T-cell (primary cell): ENCODE measurements at places on chromosomes 13 and 19.

GRCh38 chr13:50726164-50726563, 117.3 kb downstream of the DLEU7 start:
- H3K4me3 ChIP-seq = no peak overlapping the region
- no peak overlapping the region for H3K27ac ChIP-seq
- no peaks in the 10 kb centered on the region for H3K36me3 ChIP-seq
- DNase-seq = no peak
- no peaks in the 10 kb centered on the region for H3K27me3 ChIP-seq

DNA sequence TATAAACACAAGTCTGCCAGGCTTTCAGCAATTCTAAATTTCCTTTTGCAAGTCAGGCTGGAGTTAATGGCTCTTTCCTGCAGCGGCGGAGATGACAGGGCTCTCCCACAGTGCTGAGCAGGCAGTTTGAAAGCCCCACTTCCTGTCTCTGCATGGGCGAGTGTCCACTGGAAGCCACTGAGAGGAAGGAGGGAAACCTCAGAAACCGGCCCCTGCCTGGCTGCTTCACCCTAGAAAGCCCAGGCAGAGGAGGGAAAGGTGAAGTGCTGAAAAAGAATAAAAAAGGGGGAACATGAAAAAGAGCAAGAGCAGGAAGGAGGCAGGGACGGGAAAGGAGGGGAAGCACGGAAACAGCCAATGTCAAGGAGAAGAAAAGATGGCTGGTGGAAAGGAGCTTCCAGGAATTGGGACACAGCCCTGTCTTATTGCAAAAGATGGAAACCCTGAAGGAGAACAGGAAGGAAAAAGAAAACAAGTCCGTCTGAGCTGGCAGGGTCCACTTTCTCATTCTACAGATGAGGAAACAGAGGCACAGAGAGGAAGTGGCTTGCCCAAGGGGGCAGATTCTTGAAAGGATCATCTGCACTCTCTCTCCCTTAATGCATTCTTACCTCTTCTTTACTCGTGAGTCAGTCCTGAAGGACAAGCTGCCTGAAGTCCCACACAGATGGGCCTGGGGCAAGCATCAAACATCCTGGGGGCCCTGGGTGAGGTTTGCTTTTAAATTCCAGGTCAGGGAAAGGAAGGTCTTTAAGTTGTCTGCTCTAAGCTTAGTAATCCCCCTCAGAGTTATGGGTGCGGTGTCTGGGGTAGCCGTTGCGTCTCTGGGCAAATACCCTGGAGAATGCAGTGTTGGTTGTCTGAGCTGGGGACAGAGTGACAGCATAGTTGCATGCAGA, 38.8 kb upstream of the ALOX5AP start:
- no peak overlapping the region for H3K27ac ChIP-seq
- H3K36me3 ChIP-seq = no peaks in the 10 kb centered on the region
- no peak overlapping the region for H3K4me3 ChIP-seq
- no peaks in the 10 kb centered on the region for H3K27me3 ChIP-seq
- H3K4me1 ChIP-seq = peaks cover 10% of the 10 kb centered on the region

GRCh38 chr19:4094291-4094690, 27.6 kb upstream of the ZBTB7A start:
- no peaks in the 10 kb centered on the region for H3K27me3 ChIP-seq
- H3K27ac ChIP-seq = no peak overlapping the region
- H3K36me3 ChIP-seq = peaks cover 24% of the 10 kb centered on the region
- H3K4me3 ChIP-seq = no peak overlapping the region
- peaks cover 4% of the 10 kb centered on the region for H3K4me1 ChIP-seq

GRCh38 chr13:71877256-71877653, 10.3 kb upstream of the DACH1 start:
- H3K4me3 ChIP-seq = no peak overlapping the region
- no peaks in the 10 kb centered on the region for H3K36me3 ChIP-seq
- no peak overlapping the region for H3K27ac ChIP-seq
- H3K4me1 ChIP-seq = no peaks in the 10 kb centered on the region
- no peak for DNase-seq
- H3K27me3 ChIP-seq = no peaks in the 10 kb centered on the region

DNA sequence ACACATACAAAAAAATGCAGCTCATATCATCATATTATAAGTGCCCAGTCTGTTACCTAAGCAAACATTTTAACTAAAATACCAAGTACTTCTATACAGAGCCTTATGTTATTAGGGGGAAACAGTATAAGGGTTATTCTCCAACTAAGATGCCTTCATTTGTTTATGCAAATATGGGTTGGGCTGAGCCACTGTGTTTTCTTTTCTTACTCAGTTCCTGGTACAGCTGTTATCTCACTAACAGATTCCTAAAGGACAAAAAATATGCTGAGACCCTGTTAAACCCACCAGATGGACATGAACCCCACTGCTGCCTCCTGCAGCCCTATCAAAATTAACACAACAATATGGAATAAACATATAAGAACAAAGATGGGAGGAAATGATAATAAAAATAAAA, 34.5 kb upstream of the SMAD9 start:
- DNase-seq = no peak
- no peaks in the 10 kb centered on the region for H3K4me1 ChIP-seq
- H3K36me3 ChIP-seq = no peaks in the 10 kb centered on the region
- H3K27me3 ChIP-seq = no peaks in the 10 kb centered on the region

DNA sequence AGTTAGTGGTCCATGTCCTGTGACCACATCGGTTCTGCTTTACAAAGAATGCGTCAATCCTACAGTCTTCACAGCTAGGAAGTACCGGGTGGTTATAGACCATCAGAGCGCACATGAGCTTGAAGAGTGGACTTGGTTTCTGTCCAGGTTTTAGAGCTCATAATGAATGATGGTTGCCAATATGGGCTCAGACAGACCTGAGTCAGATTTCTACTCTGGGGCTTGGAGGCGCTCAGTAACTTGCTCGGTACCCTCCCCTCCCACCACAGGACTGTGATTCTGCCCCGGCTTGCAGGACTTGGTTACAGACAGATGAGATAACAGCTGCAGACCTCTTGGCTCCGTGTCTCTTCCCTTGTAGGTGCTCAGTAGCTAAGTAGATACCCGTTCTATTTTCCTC, 284.7 kb downstream of the TSHZ3 start:
- no peaks in the 10 kb centered on the region for H3K36me3 ChIP-seq
- H3K27ac ChIP-seq = no peak overlapping the region
- H3K4me3 ChIP-seq = no peak overlapping the region
- no peaks in the 10 kb centered on the region for H3K27me3 ChIP-seq
- H3K4me1 ChIP-seq = no peaks in the 10 kb centered on the region
- DNase-seq = no peak

- H3K27ac ChIP-seq = no peak overlapping the region
- no peak for DNase-seq
- H3K27me3 ChIP-seq = no peaks in the 10 kb centered on the region
- H3K4me3 ChIP-seq = no peak overlapping the region
- peaks cover 12% of the 10 kb centered on the region for H3K36me3 ChIP-seq
Measured at GRCh38 chr19:36150586-36150985, 1.7 kb downstream of the COX7A1 start.

GRCh38 chr13:61170856-61171255, 244.8 kb downstream of the PCDH20 start:
- H3K4me3 ChIP-seq = no peak overlapping the region
- H3K27ac ChIP-seq = no peak overlapping the region
- H3K36me3 ChIP-seq = no peaks in the 10 kb centered on the region
- H3K27me3 ChIP-seq = no peaks in the 10 kb centered on the region

DNA sequence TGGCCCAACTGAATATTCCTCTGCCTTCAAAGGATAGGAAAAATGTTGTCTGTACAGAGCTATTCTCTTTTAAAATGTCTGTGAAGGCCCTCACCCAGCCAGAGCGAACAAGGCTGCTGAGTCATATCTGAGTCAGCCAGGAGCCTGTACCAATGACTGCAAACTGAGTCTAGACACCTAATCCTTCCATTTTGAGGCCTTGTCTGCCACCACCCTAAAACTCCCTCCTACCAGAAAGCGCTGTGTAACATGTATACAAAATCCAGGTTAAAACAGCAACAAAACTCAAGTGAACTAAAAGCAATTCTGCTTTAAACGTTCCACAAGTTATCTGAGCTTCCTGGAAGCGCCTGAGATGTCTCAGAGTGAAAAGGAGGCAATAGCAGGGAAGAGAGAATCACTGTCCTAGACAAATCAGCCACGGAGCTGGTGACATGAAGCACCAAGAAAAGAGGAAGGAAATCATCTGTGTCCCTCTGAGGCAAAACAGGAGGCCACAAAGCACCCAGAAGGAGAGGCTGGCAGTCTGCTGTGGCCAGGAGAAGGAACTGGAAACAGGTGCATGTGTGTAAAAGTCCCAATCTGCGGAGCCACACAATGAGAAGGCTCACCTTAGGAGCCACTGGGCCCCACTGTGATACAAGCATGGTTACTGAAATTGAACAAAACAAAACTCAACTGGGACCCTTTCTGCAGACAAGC, 10.2 kb downstream of the DHRS12 start:
- no peaks in the 10 kb centered on the region for H3K4me1 ChIP-seq
- no peaks in the 10 kb centered on the region for H3K27me3 ChIP-seq
- H3K4me3 ChIP-seq = no peak overlapping the region

GRCh38 chr13:59513686-59514085, 650.0 kb downstream of the DIAPH3 start:
- no peak overlapping the region for H3K4me3 ChIP-seq
- no peaks in the 10 kb centered on the region for H3K36me3 ChIP-seq
- H3K4me1 ChIP-seq = no peaks in the 10 kb centered on the region
- H3K27me3 ChIP-seq = no peaks in the 10 kb centered on the region
- H3K27ac ChIP-seq = no peak overlapping the region

DNA sequence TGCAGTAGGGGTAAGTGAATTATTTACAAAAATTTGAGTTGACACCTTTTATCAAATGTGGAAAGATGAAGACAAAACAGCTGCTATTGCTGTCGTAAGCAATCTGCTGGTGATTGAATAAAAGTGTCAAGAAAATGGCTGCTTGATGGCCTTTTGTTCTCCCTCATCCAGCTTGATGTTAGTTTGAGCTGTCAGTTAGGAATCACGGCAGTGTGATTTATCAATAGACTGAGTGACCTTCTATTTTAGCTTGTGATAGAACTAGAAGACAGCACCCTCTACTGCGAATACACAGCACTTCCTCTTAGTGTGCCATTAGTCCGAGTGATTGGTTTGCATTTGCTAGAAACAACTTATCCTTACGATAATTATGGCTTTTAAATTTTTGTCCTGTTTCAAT, 76.3 kb downstream of the MZT1 start:
- no peaks in the 10 kb centered on the region for H3K27me3 ChIP-seq
- H3K4me1 ChIP-seq = no peaks in the 10 kb centered on the region
- no peak overlapping the region for H3K4me3 ChIP-seq
- no peak overlapping the region for H3K27ac ChIP-seq
